Activated naive CD8-positive, alpha-beta T cell treated with anti-CD3 and anti-CD28 coated beads, Interleukin-2, amount 50 U/mL, for 24 hours (primary cell): ENCODE measurements at places on chromosomes 4 and X.
A peak's percentile ranks its signal among the peaks of the same experiment; 100 is the strongest.

DNA sequence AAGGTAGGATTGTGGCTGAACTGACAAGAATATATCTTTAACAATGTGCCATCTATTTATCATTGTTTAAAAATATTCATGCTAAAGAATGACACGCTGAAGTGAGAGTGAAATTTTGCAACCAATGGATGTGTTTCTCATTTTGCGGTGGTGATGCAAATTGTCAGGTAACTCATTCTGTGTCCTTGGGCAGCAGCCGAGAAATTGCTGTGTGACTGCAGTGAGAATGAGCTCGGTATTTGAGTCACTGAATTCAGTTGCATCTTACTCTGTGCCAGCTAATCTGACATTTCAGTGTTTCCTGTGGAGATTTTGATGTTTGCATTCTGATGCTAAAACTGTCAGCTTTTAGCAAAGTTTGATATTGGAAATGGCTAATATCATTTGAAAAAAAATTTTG, 28.1 kb downstream of the MCUB start:
- peak; percentile 41 for DNase-seq
- peaks cover 85% of the 10 kb centered on the region for H3K4me1 ChIP-seq
- no peaks in the 10 kb centered on the region for H3K27me3 ChIP-seq
- peak overlapping the region; percentile 83 for H3K27ac ChIP-seq
- peaks cover 12% of the 10 kb centered on the region for H3K36me3 ChIP-seq

GRCh38 chrX:110532581-110532931, 173.9 kb downstream of the RTL9 start:
- DNase-seq, result no peak
- no peaks in the 10 kb centered on the region for H3K4me1 ChIP-seq
- H3K27me3 ChIP-seq, result no peaks in the 10 kb centered on the region
- H3K4me3 ChIP-seq, result no peak overlapping the region
- H3K27ac ChIP-seq, result no peak overlapping the region

DNA sequence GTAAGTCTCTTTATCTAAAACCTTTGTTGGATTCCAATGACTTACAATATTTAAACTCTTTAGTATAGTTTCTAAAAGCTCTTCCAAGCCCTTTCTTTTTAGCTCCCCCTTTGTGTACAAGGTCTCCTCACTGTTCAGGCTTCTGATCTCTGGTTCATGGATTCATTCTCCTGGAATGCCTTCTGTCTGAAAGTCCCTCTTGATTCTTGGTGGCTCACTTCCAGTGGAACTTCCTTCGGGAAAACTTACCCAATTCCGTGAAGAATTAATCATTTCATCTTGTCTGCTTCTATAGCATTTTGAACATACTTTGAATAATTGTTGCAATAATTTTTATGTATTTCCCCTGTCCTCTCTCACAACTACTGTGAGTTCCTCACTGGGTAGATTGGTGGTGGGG, 3.6 kb downstream of the ARHGAP24 start:
- H3K27ac ChIP-seq, result no peak overlapping the region
- peaks cover 5% of the 10 kb centered on the region for H3K4me1 ChIP-seq
- H3K4me3 ChIP-seq, result no peak overlapping the region
- peaks cover 24% of the 10 kb centered on the region for H3K27me3 ChIP-seq
- no peak for DNase-seq

DNA sequence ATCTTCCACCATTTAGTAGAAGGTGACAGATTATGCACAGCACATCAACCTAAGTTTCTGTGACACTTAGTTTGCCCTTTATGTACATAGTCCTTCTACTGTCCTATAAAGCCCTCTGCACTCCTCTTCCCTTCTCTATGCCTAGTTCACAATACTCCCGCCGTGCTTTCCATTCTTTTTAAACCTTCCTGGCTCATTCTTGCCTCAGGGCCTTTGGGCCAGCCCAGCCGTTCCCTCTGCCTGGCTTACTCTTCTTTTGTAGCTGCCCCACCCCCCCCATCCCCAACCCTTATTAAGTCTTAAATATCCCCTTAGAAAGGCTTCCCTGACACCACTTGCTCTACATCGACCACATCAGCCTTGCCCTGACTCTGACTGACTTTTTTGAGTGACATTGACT, 33.0 kb downstream of the SGMS2 start:
- H3K4me3 ChIP-seq, result no peak overlapping the region
- no peak for DNase-seq
- no peaks in the 10 kb centered on the region for H3K36me3 ChIP-seq
- peaks cover 30% of the 10 kb centered on the region for H3K27me3 ChIP-seq
- H3K4me1 ChIP-seq, result peaks cover 6% of the 10 kb centered on the region

DNA sequence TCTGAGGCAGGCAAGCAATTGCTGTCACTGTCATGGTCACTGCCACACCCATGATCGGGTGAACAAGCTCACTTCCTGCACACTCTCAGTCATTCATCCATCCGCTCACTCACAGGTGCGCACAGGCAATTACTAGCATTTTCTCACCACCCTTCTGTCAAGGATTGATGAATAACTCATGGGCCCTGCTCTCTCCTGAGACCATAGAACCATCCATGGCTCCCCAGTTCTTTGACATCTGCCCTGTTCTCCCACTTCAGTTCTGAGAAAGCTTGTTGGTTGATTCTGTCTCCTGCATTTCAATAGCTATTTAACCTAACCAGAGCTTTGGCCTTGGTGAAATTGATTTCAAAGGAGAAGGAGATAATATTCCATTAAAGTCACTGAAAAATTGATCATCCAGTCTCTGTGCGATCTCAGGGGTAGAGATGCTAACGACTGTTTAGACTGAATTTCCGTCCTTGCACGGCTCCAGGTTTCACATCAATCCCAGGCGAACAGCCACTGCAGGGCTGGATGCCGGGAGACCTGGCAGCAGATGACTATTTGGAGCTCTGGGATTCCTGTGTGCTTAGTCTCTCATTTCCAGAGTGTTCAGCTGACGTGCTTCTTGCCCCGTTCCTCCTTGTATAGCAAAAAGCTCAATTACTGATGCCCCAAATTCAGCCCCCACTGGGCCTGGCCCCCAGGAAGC, 36.9 kb upstream of the ADRA2C start:
- H3K36me3 ChIP-seq, result no peaks in the 10 kb centered on the region
- H3K27me3 ChIP-seq, result peaks cover 11% of the 10 kb centered on the region
- no peak overlapping the region for H3K4me3 ChIP-seq
- no peaks in the 10 kb centered on the region for H3K4me1 ChIP-seq
- no peak for DNase-seq

- peak overlapping the region; percentile 76 for H3K27ac ChIP-seq
- H3K4me3 ChIP-seq, result peak overlapping the region; percentile 71
- no peak for DNase-seq
Measured at GRCh38 chrX:40166582-40166981, 68.8 kb upstream of the BCOR start.

DNA sequence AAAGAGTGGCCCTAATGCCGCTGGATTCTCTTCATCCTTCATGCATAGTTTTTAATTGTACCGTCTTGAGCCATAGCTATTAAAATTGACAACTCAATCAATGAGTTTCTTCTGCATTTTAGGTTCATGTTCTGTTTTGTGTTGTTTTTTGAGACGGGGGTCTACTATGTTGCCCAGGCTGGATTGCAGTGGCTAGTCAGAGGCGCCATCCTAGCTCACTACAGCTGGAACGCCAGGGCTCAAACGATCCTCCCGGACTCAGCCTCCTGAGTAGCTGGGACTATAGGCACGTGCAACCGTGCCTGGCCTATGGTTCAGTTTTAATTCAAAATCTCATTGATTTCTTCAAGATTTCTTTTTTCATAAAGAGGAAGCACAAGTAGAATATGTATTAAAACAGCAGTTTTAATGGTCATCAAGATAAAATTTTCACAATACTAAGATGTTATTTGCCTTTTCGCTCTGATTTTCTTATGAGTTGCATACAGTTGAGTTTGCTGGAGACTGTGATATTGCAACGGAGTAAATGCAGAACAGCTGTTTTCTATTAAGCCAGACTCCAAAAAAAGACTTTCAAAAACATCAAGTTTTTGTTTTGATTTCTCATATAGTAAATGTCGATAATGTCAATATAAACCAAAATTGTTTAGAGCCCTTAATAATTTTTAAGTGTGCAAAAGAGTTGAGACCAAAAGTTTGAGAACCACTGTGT, 1.1 kb upstream of the STX18 start:
- peak overlapping the region; percentile 93 for H3K27ac ChIP-seq
- H3K27me3 ChIP-seq, result no peaks in the 10 kb centered on the region
- peak overlapping the region; percentile 95 for H3K4me3 ChIP-seq
- H3K36me3 ChIP-seq, result peaks cover 10% of the 10 kb centered on the region
- DNase-seq, result no peak

DNA sequence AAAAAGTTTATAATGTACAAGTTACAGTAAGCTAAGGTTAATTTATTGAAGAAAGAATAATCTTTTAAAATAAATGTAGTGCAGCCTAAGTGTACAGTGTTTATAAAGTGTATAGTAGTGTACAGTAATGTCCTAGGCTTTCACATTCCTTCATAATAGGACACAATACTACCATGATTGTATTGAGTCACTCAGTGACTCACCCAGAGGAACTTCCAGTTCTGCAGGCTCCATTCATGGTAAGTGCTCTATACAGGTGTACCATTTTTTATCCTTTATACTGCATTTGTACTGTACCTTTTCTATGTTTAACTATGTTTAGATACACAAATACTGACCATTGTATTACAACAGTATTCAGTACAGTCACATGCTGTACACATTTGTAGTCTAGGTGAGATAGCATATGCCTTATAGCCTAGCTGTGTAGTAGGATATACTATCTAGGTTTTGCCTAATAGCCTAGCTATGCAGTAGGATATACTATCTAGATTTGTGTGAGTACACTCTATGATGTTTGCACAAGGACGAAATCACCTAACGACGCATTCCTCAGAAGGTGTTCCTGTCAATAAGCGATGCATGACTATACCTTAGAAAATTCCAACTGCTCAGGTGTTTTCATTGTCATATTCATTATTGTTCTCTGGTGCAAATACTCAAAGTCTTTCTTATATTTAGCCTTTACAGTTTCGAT, 5.5 kb upstream of the TMEM255A start:
- H3K4me1 ChIP-seq, result no peaks in the 10 kb centered on the region
- H3K27me3 ChIP-seq, result peaks cover 9% of the 10 kb centered on the region
- H3K4me3 ChIP-seq, result no peak overlapping the region
- DNase-seq, result no peak
- no peaks in the 10 kb centered on the region for H3K36me3 ChIP-seq

DNA sequence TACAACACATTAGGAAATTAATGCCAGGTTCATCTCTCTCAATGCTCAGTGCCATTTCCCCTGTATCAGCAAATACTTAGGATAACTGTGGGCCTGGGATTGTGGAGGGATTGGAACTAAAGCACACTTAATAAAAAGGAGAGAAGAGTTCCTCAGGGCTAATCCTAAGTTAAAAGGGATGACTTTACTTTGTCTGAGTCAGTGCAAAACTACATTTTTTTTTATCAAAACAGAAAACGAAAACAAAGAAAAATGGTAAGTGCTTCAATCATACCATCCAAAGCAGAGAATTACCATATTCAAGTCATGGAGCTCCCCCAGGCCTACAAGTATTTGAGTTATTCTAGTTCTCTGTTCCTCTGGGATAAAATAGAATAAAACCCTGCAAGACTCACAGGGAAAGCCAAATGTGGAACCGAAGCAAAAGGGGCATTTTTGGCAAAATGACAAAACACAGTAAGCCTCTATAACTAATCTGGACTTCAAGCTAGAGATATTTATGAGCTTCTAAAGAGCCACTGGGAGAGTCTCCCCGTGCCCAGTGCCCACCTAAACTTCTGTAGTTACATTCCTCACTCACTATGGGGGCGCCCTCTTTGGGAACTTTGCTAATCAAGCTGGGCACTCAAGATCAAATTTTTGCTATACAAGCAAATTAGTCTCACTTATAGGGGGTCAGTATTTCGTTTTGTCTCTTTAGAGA, 53.4 kb downstream of the PALLD start:
- H3K4me1 ChIP-seq, result no peaks in the 10 kb centered on the region
- no peak for DNase-seq
- no peak overlapping the region for H3K4me3 ChIP-seq
